ENCODE measurements at places on chromosomes 12 and 14. TPM values are rescaled to one million over a fixed set of nuclear protein-coding genes. Genes with fewer than 3 reads are reported as not detected.

DNA sequence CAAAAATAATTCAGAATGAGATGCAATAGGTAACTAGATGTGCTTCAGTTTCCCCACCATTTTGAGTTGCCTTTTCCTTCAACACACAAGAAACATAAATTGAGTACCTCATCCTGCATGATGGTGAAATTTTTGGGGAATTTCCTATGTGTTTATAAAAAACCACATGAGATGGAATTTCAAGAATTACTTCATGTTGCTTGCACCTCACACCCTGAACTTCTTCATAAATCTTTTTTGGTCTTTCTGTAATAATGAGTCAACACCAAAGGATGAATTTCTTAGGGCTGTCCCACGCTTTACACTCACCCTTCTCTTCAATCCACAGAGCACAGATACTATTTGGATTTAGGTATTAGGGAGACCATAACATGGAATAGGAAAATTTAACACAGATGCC, 22.6 kb upstream of the LUM start:
- H3K27ac ChIP-seq = no peak overlapping the region
- H3K36me3 ChIP-seq = no peaks in the 10 kb centered on the region
- no peak for DNase-seq
- H3K4me1 ChIP-seq = peaks cover 6% of the 10 kb centered on the region

GRCh38 chr14:72779679-72780078, 114.2 kb downstream of the DPF3 start:
- H3K36me3 ChIP-seq = no peaks in the 10 kb centered on the region
- no peak overlapping the region for H3K27ac ChIP-seq
- no peak overlapping the region for H3K4me3 ChIP-seq

DNA sequence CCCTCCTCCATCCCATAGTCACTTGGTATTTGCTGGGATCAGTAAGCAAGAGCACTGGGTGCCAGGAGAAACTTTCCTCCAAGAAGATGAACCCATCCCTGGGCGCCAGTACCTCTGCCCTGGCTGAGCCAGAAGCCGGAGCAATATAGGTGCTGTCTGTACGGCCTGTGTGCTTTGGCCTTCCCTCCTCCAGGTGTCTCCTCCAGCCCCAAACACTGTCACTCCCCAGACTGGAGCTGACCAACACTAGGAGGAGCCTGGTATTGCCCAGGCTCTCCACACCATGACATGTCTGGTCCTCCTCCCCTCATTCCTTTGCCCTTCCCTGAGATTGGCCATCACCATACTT, 4.9 kb downstream of the GSTZ1 start:
- DNase-seq = no peak
- no peaks in the 10 kb centered on the region for H3K27me3 ChIP-seq
- H3K4me1 ChIP-seq = peaks cover 8% of the 10 kb centered on the region
- no peak overlapping the region for H3K27ac ChIP-seq
- no peaks in the 10 kb centered on the region for H3K36me3 ChIP-seq

GRCh38 chr12:7271893-7272514, 31.9 kb upstream of the ACSM4 start:
- no peaks in the 10 kb centered on the region for H3K4me1 ChIP-seq
- no peak for DNase-seq
- no peaks in the 10 kb centered on the region for H3K36me3 ChIP-seq
- H3K27ac ChIP-seq = no peak overlapping the region
- H3K27me3 ChIP-seq = no peaks in the 10 kb centered on the region

DNA sequence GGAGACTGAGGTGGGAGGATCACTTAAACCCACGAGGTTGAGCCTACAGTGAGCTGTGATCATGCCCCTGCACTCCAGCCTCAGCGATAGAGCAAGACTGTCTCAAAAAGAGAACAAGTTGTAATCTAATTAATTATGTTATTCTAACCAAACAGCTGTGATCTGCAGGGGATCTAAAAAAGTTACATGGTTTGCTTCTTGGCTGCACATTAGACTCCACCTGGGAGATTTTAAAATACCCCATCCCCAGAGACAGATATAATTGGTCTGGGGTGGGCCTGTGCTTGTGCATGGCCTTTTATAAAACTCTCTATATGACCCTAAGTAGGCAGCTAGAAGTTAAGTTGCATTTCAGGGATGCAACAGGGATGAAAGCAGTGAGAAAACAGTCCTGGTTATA, 76.7 kb downstream of the SCAF11 start:
- no peak overlapping the region for H3K27ac ChIP-seq
- H3K4me1 ChIP-seq = no peaks in the 10 kb centered on the region
- DNase-seq = no peak

Gene KRT79
- total RNA-seq = not detected

Gene CMTM5
- not detected for total RNA-seq

All from endothelial cell of umbilical vein (primary cell).